ENCODE measurements at places on chromosomes 3 and 15. TPM values are rescaled to one million over a fixed set of nuclear protein-coding genes. Genes with fewer than 3 reads are reported as not detected.

Gene DLL4
- 0.17 TPM for total RNA-seq

Gene TARS3
- total RNA-seq = 7.4 TPM

Gene THBS1
- 2,731 TPM for total RNA-seq

Gene GHSR
- not detected for total RNA-seq

Gene THSD4
- total RNA-seq = 10.4 TPM

Gene A4GNT
- total RNA-seq = not detected

DNA sequence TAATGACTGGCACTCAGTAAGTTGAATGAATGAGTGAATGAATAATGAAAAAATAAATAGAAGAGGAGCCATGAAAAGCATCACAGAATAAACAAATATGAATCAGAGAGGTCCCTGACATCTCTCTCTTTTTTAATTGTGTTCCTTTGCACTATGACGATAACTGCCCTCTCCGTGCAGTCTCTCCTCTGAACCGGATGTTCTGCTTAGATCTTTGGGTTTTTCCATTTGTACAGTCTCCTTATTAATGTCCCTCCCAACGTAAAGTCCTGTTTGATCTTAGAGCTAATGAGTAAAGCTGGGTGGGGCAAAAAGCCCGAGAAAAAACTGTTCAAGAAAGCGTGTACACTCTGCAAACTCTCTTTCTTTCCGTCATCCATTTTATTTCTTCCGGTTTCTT is 28.3 kb upstream of the BHLHE40 start:
- no peak for DNase-seq

DNA sequence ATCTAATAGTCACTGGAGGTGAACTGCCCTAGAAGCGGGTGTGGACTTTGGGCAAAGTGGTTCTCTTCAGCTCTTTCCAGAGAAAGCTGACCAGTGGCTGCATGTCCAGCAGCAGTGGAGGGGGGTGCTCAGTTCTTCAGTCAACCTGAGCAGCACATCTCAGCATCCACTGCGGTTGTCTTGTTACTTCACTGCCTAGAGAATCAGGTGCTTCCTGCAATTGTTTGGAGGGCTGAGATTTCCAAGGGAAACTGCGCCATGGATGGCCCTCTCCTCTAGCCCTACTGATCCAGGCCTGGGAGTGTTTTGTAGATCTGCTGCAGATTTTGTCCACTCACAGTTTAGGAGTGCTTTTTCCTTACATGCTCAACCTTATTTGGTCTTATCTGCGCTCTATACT is 65.6 kb upstream of the CFAP161 start:
- DNase-seq = no peak

DNA sequence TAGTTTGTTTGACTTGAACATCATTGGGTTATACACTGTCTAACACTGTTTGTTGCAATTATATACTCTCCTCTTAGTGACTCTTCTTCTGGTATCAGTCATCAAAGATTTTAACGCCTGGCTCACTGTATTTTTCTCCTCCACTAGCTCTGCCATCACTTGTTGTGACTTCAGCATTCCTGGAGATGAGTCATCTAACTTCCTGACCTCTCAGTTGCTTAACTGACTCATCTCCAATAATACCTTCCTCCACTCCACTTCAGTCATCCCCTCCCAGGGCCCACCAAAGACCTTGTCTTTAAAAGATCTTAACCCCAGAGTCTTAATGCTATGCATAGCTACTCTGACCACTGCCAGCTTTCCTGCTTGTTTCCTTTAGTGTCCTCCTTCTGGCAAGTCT is 28.6 kb upstream of the CLSTN2 start:
- DNase-seq = peak; percentile 26

DNA sequence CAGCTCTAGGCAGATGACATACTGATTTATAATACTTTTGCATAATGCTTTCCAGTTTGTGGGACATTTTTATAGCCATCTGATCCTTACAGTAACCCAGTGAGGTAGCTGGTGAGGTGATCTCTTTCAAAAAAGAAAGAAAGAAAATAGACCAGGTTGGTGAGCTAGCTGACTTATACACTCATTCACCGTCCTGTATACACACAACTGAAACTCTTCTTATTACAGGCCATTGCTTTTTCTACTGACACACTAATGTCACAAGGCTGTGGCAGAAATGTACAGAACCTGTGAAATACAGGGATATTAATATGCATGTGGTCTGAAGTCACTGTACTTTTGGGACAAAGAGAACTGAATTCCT is 150.2 kb upstream of the BHLHE40 start:
- no peak for DNase-seq

DNA sequence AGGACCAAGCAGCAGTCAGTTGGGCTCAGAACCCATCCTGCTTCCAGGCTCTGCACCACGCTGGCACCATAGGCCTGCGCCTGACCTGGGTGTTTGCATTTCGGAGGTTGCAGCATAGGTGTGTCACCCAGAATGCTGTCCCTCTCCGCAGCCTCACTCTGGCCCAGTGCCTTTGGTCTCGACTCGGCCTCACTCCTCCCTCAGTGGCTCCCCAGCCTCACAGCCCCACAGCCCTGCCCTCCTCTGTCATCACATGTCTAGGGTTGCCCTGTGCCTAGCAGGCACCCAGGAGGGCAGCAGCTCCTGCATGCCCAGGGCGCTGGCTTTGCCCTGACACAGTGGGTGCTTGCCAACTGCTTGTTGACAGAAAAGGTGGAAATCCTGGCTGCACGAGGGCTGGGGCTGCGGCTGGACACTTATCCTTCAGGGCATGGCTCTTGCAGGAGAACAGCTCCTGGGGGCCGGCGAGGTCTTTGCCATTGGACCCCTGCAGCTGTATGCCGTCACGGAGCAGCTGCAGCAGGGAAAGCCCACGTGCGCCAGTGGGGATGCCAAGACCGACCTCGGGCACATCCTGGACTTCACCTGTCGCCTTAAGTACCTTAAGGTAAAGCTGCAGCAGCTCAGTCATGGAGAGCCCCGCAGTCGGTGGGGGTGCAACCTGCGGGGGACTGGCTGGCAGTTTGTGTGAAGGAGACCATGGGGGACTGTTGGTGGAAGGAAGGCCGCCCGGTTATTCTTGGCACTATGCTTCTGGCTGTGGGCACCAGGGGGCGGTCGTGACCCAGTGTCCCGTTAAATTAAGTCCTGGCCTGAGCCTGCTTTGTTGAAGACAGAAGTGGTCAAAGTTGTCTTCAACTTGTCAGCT is 16.2 kb downstream of the NISCH start:
- DNase-seq = peak; percentile 55

DNA sequence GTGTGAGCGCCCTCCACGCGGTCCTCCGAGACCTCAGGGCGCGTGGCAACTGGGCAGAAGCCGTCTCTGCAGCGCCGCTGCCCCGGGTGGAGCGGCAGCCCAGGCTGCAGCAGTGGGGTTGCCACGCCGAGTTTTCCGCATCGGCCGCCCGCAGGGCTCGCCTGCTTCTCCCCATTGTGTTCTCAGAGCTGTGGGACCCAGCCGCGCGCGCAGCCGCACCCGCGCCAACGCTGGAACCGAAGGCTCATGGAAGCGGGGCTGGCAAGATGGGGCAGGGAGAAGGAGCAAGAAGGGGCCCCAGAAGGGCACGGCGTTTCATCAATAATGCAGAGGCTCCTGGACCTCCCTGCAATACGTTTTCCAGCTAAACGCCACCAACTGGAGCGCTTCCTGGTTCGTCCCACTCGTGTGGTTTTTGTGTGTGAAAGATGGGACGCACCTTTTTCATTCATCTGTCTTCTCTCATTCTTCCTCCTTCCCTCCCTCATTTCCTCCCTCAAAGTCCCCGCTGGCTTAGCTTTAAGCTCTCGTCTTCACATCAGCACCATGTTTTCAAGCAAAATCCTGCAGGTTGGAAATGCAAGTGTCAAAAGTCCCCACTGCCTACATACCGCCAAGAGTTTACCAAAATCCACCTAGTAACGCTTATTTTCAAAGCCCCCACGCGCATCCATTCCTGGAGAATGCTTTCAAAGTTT is 1.2 kb downstream of the ROBO1 start:
- DNase-seq = no peak

DNA sequence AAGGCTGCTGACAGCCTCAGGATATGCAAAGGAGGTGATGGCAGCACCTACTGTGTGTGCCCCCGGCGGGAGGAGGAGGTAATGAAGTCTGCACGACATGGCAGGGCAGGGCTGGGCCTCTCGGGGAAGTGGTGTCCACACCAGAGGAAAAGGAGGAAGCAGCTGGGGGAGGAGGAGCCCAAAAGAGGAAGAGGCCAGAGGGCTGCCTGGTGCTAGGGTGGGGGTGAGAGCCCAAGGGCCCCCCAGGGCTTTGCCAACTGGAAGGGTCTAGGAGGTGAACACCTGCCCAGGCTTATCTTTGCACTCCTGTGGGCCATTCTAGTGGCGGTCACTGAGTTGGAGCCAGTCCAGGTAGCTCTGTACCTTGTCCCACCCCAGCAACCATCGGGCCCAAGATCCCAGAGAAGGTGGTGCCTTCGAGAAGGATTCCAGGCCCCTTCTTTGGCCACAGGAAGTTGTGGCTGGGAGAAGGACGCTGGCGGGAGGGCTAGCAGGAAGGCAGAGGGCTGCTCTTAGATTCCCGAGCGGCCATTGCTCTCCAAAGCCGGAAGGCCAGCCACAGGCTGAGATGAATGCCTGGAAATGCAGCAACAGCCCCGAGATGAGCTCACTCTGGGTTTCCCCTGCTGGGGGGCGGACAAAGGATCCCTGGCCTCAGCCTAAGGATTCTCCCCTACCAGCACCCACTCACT is 7.0 kb downstream of the GNAI2 start:
- no peak for DNase-seq

DNA sequence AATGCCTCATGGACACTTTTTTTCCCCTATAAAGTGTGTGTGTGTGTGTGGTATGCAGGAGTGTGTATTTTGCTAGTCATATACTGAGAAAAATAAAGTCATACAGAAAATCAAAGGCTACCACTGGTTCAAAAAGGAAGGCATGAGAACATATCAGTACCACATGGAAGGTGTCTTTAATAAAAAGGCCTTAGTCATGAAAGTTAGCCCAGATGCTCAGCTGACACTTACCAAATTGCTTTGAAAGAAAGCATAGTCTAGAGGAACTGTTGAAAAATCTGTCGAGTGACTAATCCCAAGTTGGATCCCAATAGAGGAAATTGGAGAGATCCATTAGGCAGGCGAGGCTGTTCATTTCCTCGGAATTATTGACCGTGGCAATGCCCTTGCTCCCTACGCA is 432.9 kb upstream of the CFAP20DC start:
- peak; percentile 19 for DNase-seq

DNA sequence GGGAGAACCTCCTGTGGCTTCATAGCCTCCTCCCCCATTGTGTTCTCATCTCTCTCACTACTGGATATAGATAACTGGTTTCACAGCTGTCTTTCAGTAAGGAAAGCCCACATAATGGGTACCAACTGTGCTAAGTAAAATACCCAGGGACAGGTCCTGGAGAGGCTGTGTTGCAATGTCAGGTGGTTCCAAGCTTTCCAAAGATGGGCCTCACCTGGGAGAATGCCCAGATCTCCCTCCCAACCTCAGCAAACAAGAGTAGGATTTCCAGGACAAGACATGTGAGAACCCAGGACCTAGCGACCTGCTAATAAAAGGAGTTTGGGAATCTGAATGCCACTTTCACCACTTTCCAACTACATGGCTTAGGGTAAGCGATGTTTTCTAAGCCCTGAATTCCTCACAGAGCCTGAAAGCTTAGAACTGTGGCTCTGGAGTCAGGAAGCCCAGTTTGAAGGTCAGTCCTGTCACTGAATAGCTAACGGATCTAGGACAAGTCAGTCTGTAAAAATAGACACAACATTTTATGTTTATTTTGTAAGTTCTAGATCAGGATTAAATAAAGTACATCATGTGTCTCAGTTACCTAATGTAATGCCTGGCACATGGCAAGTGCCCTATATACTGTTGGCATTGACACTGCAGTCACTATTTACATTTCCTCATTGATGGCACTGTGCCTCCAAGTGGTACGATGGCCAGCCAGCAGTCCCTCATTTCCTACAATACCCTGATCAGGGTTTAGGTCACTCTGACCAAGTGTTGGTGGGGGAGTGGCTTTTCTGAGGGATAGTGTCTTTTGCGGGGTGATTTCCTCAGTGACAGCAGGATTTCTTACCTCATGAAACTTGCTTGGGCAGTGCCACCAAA is 11.9 kb downstream of the CERS3 start:
- no peak for DNase-seq

GRCh38 chr3:32405711-32406323 is 14.2 kb downstream of the CMTM7 start:
- DNase-seq = no peak

- DNase-seq = no peak
Observed at GRCh38 chr3:155634121-155634719, 110.7 kb downstream of the PLCH1 start.

GRCh38 chr3:182969853-182970252 is 10.5 kb downstream of the DCUN1D1 start:
- DNase-seq = no peak

DNA sequence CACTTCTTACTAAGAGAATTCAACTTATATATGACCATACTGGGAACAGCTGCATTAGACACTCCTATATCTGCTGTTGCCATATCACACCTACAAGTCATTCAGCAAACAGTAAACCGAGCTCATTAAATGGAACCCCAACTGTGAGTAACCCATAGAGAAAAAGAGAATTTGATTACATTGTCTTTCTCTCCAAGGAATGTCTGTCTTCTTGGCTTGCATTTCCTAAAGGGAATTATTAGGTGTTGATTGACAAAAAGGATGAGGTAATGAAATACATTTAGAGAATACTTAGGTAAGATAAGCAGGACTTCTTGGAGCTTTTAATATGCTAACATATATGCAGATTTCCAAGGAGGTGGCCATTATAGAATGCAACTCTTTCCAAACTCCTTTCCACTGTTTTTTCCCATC is 76.8 kb downstream of the SLMAP start:
- DNase-seq = no peak

DNA sequence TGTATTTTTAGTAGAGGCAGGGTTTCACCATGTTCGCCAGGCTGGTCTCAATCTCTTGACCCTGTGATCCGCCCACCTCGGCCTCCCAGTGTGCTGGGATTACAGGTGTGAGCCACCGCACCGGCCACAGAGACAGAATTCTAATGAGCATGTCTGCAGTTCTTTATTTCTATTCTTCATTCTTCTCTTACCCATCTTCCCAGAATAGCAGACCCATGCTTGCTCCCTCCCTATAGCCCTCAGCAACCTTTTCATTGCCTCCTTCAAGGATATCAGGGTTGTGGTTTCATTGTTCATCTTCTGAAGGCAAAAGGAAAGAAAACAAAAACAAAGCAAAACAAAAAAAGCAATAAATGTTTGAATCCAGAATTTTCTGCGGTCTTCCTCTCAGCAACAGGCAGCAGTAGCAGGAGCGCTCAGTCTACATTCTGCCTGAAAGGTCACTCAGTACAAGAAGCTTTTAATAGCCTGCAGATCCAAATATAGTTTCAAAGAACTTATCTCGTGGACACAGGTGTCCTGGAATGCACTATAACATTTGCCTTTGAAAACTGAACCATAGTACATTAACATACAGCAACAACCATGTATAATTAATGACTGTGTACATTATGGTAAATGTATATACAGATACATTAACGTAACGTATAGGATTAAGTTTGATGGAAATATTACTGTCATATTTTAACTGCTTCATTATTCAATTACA is at the start of gene SMCO1:
Gene SMCO1 (minus strand): TSS at position 434 of the 709 bp plus-strand sequence. CDS start 137 bp downstream, at position 297.
- no peak for DNase-seq

GRCh38 chr3:101809178-101810021 is 30.4 kb downstream of the NXPE3 start:
- DNase-seq = peak; percentile 50

Data from LHCN-M2 (cell line).